Endodermal cell (in vitro differentiated cells): ENCODE measurements at places on chromosomes 4 and X. TPM values are rescaled to one million over a fixed set of nuclear protein-coding genes. Genes with fewer than 3 reads are reported as not detected.

MXRA5 gene
- total RNA-seq = 14.6 to 21.8 TPM (median 16.8 TPM) in 3 replicates

SORCS2 gene
- total RNA-seq = 0.72 and 1.4 TPM in 2 replicates

XAGE1B gene
- not detected in 3 replicates for total RNA-seq

DIPK2B gene
- total RNA-seq = not detected in 3 replicates

EDNRA gene
- total RNA-seq = 9.9 and 13.2 TPM in 2 replicates

GTPBP6 gene
- total RNA-seq = 61.0 and 64.1 TPM in 2 replicates

SHISA3 gene
- total RNA-seq = 6.0 to 18.9 TPM (median 18.0 TPM) in 3 replicates
